ENCODE measurements at places on chromosomes 6 and 20.

- DNase-seq, result no peak
Measured at GRCh38 chr20:50484271-50484976, 25.8 kb upstream of the PTPN1 start.

GRCh38 chr20:32559753-32560380, 25.3 kb downstream of the NOL4L start:
- no peak for DNase-seq

- no peak for DNase-seq
Measured at GRCh38 chr20:49751397-49751736, 37.7 kb upstream of the B4GALT5 start.

DNA sequence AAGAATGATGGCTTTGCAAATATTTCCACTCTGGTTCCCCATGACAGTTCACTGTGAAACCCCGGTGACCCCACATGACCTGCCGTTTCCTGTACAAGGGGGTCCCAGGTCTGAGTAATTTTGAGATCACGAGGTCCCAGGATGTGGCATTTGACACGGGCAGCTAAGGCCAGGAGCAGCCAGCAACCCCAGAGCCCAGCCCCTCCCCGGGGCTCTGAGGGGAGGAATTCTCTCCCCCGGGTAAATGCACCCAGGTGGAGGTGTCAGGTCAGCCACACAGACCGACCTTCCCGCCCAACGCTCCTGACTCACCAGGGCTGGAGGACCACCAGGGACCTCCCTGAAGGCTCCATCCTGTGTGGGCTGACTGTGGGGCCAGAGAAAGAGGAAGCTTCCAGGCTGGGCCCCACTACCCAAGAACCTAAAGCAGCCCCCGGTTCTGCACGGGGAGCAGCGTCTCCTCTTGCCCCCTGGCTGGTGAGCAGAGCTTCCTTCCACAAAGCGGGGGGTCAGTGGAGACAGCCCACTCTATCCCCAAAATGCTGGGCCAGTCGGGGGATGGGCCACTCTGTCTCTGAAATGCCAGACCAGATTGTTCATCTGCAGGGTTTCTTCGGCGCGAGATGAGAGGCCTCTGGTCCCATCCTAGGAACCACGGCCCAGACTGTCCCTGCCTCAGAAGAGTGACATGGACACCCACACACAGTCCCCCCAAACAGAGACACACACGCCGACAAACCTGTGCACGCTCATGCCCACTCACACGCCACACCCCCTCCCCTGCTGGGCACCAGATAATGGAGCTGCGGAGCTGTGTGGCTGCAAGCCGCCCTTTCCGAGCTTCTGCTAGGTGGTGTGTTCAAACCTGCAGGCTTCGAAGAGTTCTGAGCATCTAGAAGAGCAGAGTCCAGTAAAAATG, 23.4 kb upstream of the SLCO4A1 start:
- peak; percentile 74 for DNase-seq

GRCh38 chr6:37623666-37624065, 74.0 kb downstream of the MDGA1 start:
- no peak for DNase-seq

- DNase-seq, result peak; percentile 55
Measured at GRCh38 chr6:2111162-2111677, 134.2 kb downstream of the GMDS start.

DNA sequence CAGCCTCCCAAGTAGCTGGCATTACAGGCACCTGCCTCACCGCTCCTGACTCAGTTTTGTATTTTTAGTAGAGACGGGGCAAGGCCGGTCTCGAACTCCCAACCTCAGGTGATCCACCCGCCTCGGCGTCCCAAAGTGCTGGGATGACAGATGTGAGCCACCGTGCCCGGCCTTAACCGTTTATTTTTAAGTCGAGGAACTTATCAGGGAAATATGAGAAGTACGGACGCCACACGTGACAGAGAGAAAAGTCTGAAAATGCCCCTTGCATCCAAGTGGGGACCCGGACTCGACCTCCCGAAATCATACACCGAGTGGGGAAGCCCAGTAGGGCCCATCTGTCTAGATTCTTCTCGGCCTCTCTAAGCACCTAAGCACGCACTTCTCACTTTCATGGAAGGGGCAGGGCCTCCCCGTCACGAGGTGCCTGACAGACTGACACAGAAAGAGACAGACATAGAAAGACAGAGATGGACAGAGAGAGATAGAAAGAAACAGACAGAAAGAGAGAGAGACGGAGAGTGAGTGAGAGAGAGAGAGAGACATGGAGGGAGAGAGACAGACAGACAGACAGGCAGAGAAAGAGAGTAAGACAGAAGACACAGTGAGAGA, 756.5 kb upstream of the DEFB115 start:
- DNase-seq, result no peak

- DNase-seq, result no peak
Measured at GRCh38 chr20:59205044-59205443, 41.4 kb downstream of the ZNF831 start.

- DNase-seq, result no peak
Measured at GRCh38 chr6:125232466-125232865, 69.3 kb downstream of the HDDC2 start.

- no peak for DNase-seq
Measured at GRCh38 chr6:167211881-167212712, 54.3 kb upstream of the GPR31 start.

DNA sequence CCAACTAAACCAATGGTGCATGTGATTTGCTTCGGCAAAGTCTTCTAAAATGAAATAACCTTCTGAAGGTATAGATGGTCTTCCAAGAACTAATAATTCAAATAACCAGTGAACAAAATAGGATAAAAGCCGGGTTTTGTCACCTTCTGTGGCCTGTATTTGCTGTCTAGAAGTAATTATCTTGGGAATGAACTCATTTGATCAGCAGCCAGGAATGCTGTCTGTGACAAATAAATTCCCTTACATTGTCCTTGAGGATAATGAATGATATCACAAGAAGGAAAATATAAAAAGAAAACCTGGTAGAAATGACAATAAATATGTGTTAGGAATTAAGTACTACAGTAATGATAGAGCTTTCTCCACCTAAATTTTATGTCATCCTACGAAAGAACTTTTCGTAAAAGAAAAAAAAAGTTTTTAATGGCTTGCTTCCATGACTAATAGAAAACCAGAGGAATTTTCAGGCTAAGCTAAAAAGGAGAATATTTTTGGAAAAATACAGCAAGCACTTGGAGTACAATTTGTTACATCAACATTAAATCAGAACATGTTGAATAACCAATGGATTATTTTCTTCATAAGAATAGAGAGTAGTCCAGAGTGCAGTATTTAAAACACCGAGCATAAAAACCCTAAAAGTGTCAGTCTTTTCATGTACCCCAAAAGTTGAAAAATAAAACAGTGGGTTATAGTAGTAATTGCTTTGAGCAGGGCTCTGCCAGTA, 247.7 kb downstream of the TBC1D7 start:
- no peak for DNase-seq

- no peak for DNase-seq
Measured at GRCh38 chr6:45721665-45722064, 294.0 kb downstream of the CLIC5 start.

- DNase-seq, result no peak
Measured at GRCh38 chr6:22732176-22732970, 163.0 kb downstream of the HDGFL1 start.

GRCh38 chr6:39608652-39609345, 116.4 kb downstream of the KIF6 start:
- DNase-seq, result peak; percentile 2

- DNase-seq, result no peak
Measured at GRCh38 chr20:43535370-43536004, 23.3 kb upstream of the SGK2 start.

DNA sequence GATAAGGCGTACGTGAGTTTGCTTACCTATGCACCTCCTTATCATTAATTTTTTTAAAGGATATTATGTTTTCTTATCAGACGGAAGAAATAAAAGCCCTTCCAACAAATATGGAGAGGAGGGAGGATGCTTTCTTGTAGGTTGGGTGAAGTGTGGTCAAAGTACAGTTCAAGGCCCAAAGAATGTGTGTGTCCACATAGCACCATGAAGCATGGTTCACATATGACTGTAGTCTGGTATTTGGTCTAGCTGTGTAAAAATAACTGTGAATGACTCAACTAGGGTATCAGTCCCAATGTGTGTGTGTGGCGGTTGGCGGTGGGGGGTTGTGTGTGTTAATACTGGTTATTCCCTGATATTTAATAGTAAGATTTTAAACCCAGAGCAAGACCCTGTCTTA, 212.7 kb downstream of the TMEM242 start:
- no peak for DNase-seq

- no peak for DNase-seq
Measured at GRCh38 chr20:12358006-12358654, 440.4 kb downstream of the BTBD3 start.

GRCh38 chr20:61900011-61900944, 165.4 kb downstream of the TAF4 start:
- no peak for DNase-seq

GRCh38 chr6:12356983-12357972, 67.1 kb downstream of the EDN1 start:
- peak; percentile 79 for DNase-seq

- no peak for DNase-seq
Measured at GRCh38 chr20:45221076-45221475, at the start of gene SEMG2. Gene SEMG2 (plus strand): TSS chr20:45221373. CDS start chr20:45221390, 17 bp downstream.

- no peak for DNase-seq
Measured at GRCh38 chr20:61810066-61810737, 255.5 kb downstream of the TAF4 start.

- DNase-seq, result peak; percentile 3
Measured at GRCh38 chr6:122673343-122673961, 63.2 kb downstream of the PKIB start.

- no peak for DNase-seq
Measured at GRCh38 chr20:60268491-60268890, 310.3 kb downstream of the CDH26 start.

- DNase-seq, result no peak
Measured at GRCh38 chr6:163468738-163469137, 54.2 kb downstream of the QKI start.

DNA sequence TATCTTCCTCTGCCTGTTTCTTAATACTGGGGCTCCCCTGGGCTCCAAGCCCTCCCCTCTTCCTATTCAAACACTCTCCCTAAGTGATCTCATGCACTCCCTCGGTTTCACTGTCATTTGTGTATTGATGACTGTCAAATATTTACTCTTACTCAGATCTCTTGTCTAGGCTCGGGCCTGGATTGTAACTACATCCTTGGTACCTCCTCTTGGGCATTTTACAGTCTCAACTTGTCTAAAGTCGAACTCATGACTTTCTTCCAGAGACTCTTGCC, 189.4 kb upstream of the PRDM1 start:
- no peak for DNase-seq

DNA sequence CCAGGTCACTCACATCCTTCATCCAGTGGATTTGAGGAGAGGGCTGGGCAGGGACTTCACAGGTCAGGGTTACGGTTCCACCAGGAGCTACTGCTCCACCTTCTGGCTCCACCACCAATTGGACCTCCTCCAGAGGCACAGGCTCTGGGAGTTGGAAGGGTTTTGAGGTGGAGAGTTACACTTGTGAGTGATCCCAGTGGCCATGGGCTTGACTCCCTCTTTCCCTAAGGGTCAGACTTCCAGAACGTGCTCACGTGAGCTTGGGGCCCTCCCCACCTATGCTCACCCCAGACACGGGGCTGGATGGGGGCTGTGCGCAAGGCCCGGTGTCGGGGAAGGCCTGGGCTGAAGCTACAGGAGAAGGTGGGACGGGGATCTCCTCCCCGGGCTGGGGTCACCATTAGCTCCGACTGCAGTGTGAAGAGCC, 1.5 kb downstream of the AGER start:
- DNase-seq, result no peak

DNA sequence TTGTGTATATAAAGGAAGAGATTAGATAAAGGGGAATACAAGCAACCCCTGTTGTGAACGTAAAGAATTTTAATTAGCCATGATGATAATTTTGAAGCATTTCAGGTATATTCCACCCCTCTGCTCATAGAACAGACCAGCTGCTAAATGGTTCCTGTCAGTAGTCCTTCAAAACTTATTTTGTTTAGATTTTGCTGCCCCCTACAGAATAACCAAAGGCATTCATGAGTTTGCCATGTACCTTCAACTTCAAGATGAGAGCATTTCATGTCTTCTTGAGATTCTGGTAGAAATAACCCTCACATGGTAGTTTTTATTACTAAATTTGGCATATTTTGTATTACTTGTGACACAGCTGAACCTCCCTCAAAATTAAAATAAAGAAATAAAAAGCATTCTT, 1586.7 kb downstream of the HACE1 start:
- DNase-seq, result no peak

- no peak for DNase-seq
Measured at GRCh38 chr6:148509800-148510581, 167.4 kb downstream of the SASH1 start.

- DNase-seq, result no peak
Measured at GRCh38 chr6:41579088-41579610, 33.0 kb downstream of the FOXP4 start.

DNA sequence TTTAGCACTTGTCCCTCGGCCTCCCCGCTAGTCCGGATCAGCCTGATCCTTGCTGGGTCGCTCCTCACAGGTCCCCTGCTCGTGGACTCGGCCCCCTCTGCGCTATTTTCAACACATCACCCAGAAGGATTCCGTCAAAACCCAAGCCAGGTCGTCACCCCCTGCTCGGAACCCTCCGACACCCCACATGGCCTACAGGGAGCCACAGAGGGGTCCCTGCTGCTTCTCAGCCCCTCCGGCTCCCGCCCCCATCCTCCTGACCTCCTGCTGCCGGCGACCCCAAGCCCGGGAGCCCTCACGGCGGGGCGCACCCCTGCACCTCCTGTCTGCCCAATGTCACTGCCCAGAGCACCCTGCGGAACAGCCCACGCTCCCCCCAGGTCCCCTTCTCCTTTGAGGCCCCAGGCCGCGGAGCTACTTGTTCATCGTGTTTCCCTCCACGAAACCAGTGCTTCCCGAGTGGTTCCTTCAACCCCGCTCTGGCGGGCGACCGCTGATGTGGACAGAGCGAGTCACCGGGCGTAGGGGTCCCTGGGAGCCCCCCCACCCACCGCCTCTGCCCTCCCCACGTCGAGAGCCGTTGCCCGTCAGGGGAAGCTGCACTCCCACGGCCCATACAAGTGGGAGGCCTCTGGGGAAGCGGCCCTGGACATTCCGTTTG, 638 bp upstream of the MYL9 start:
- no peak for DNase-seq

GRCh38 chr6:22756365-22756764, 187.0 kb downstream of the HDGFL1 start:
- DNase-seq, result no peak

- no peak for DNase-seq
Measured at GRCh38 chr6:38573801-38574395, 65.8 kb downstream of the BTBD9 start.

DNA sequence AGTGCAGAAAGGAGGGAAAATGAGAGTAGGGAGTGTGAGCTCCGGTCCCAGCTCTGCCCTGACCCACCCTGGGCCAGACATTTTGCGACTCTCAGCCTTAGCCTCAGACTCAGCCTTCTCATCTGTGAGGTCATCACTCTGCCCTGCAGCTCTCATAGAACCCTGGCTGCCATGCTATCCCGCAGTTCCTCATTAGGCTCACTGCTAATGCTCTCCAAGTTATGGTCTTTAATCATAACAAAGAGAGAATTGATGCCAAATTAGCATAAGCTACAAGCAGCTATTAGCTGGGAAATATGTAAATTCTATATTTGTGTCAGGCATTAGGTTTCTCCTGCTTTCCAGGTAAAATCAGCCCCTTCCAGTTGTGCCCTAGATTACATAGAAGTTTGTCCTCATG, 46.5 kb upstream of the MLN start:
- DNase-seq, result no peak

Measured in GM06990 (cell line).